Astrocyte (in vitro differentiated cells and primary cell): ENCODE measurements at places on chromosomes 6 and 20. TPM values are rescaled to one million over a fixed set of nuclear protein-coding genes. Genes with fewer than 3 reads are reported as not detected.
A peak's percentile ranks its signal among the peaks of the same experiment; 100 is the strongest.

ME1 gene
- total RNA-seq, result 34.5 and 38.5 TPM in 2 replicates

PKIB gene
- total RNA-seq, result 64.1 and 74.6 TPM in 2 replicates

MUCL3 gene
- not detected in 2 replicates for total RNA-seq

CTAGE9 gene
- total RNA-seq, result not detected in 2 replicates

IL17F gene
- not detected in 2 replicates for total RNA-seq

PARD6B gene
- 10.1 and 13.1 TPM in 2 replicates for total RNA-seq

HLA-DRB1 gene
- total RNA-seq, result 0.93 and 1.5 TPM in 2 replicates

DNPH1 gene
- 15.1 and 17.6 TPM in 2 replicates for total RNA-seq

AHCY gene
- 172 and 203 TPM in 2 replicates for total RNA-seq

GNAS-AS1 gene
- total RNA-seq, result 2.8 and 3.8 TPM in 2 replicates

DDRGK1 gene
- total RNA-seq, result 36.7 and 42.8 TPM in 2 replicates

GRCh38 chr6:85404564-85405174 lies 45.2 kb upstream of the NT5E start:
- peak; percentile 93 for DNase-seq

GRCh38 chr20:34643928-34644327 lies 33.0 kb downstream of the PIGU start:
- peak; percentile 61 for DNase-seq
- H3K4me3 ChIP-seq, result no peak overlapping the region
- H3K4me1 ChIP-seq, result no peaks in the 10 kb centered on the region
- H3K36me3 ChIP-seq, result no peaks in the 10 kb centered on the region
- H3K27ac ChIP-seq, result no peak overlapping the region

DNA sequence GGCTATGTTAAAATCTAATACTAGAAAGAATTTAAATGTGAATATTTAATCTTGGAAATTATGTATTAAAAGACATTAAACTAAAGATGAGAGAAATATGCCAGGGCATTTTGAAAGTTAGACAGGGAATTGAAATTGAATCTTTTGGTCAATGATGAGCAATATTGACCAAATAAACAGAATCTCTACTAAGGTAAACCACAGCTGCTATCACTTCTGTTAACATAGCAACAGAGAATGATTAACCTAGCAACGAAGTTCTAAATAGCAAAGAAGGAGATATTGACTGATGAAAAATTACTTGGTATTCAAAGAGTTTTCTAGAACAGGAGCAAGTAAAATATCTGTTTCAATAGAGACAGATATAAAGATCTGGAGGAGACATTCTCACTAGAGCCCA lies 45.2 kb upstream of the RSPO3 start:
- no peaks in the 10 kb centered on the region for H3K36me3 ChIP-seq
- no peaks in the 10 kb centered on the region for H3K27me3 ChIP-seq

GRCh38 chr6:111610548-111611172 lies 5.0 kb upstream of the TRAF3IP2 start:
- peaks cover 5% of the 10 kb centered on the region for H3K4me1 ChIP-seq
- no peaks in the 10 kb centered on the region for H3K36me3 ChIP-seq
- no peaks in the 10 kb centered on the region for H3K27me3 ChIP-seq
- H3K4me3 ChIP-seq, result no peak overlapping the region
- no peak overlapping the region for H3K27ac ChIP-seq

GRCh38 chr20:46583411-46584214 lies 33.2 kb upstream of the OCSTAMP start:
- DNase-seq, result no peak
- H3K27ac ChIP-seq, result no peak overlapping the region
- no peaks in the 10 kb centered on the region for H3K27me3 ChIP-seq
- H3K4me1 ChIP-seq, result no peaks in the 10 kb centered on the region
- no peaks in the 10 kb centered on the region for H3K36me3 ChIP-seq
- no peak overlapping the region for H3K4me3 ChIP-seq

DNA sequence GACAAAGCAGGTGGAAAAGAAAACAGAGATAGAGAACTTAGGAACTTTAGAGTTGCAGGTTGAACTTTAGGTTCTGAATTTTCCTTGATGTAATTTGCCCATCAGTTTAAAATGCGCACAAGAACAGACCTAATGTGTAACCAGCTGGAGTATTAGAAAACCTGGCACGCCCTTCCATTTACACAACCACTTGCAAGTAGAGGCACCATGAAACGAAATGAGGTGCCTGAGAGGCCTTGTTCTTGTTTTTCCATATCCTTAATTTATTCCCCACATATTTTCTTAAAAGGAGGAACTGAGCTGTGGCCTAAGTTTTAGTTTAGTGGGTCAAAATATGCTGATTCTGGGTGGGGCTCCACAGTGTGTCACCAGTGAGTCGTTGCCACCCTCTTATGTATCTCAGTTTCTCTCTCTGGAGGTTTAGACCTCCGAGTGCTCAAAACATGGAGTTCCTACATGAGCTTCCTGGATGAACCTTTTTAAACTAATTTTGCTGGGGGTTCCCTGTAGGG lies 17.2 kb upstream of the IL22RA2 start:
- no peaks in the 10 kb centered on the region for H3K27me3 ChIP-seq
- no peaks in the 10 kb centered on the region for H3K36me3 ChIP-seq
- no peaks in the 10 kb centered on the region for H3K4me1 ChIP-seq
- DNase-seq, result no peak

DNA sequence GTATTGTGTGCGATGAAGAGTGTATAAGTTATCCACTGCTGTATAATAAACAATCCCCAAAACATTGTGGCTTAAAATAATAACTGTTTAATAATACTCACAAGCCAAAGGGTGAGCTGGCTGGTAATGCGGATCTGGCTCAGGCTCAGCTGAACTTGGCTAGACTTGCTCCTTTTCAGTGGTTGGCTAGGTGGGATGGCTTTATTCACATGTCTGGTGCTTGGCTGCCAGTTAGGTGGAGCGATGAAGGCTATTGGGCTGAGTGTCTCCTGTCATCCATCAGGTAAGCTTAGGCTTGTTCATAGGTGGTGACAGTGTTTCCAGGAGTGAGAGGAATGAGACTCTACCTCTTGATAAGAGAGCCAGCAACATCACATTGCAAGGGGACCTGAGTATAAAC lies 135.0 kb upstream of the ASCC3 start:
- H3K36me3 ChIP-seq, result no peaks in the 10 kb centered on the region
- H3K27me3 ChIP-seq, result no peaks in the 10 kb centered on the region
- H3K4me3 ChIP-seq, result no peak overlapping the region
- H3K27ac ChIP-seq, result no peak overlapping the region

GRCh38 chr6:17914651-17915050 lies 72.8 kb downstream of the KIF13A start:
- H3K27me3 ChIP-seq, result no peaks in the 10 kb centered on the region
- no peaks in the 10 kb centered on the region for H3K4me1 ChIP-seq
- H3K36me3 ChIP-seq, result no peaks in the 10 kb centered on the region

GRCh38 chr6:154522576-154522975 lies 12.1 kb upstream of the CNKSR3 start:
- no peaks in the 10 kb centered on the region for H3K27me3 ChIP-seq
- H3K36me3 ChIP-seq, result no peaks in the 10 kb centered on the region
- no peak overlapping the region for H3K27ac ChIP-seq

GRCh38 chr6:104682722-104683643 lies 176.7 kb downstream of the HACE1 start:
- H3K36me3 ChIP-seq, result no peaks in the 10 kb centered on the region
- H3K27me3 ChIP-seq, result no peaks in the 10 kb centered on the region
- H3K4me1 ChIP-seq, result no peaks in the 10 kb centered on the region
- no peak overlapping the region for H3K4me3 ChIP-seq
- peak; percentile 18 for DNase-seq
- no peak overlapping the region for H3K27ac ChIP-seq

DNA sequence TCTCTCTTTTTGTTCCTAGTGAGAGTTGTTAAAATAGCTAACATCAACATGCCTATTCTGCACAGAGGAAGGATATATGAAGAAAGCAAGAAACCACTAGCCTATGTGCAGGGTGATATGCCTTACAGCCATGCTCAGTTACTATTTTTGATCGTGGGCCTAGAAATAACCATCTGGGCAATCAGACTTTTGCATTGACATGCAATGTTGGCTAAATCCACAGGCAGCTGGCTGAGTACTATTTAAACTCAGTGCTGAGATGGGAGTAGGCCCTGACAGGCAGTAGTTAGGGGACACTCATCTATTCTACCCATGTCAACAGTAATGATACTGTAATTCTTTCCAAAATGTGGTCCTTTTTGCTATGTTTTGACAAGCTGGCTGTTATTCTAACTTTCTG lies 89.6 kb downstream of the HDGFL1 start:
- no peaks in the 10 kb centered on the region for H3K4me1 ChIP-seq
- no peak for DNase-seq

- peaks cover 8% of the 10 kb centered on the region for H3K4me1 ChIP-seq
- peak; percentile 25 for DNase-seq
- H3K4me3 ChIP-seq, result no peak within 1 kb of the TSS
- no peaks in the 10 kb centered on the region for H3K27me3 ChIP-seq
- H3K36me3 ChIP-seq, result no peaks in the 10 kb centered on the region
These were observed at the start of gene ZC3H12D for GRCh38 chr6:149484733-149485700. TSS of gene ZC3H12D (minus strand) at chr6:149485014. CDS start at chr6:149474543, 10,471 bp downstream.

GRCh38 chr20:49287555-49288249 lies 9.8 kb upstream of the ZNFX1 start:
- peak; percentile 78 for DNase-seq
- H3K4me1 ChIP-seq, result peaks cover 49% of the 10 kb centered on the region
- peak overlapping the region; percentile 35 for H3K27ac ChIP-seq
- H3K4me3 ChIP-seq, result peak overlapping the region; percentile 12

GRCh38 chr20:49292010-49292409 lies 14.2 kb upstream of the ZNFX1 start:
- peaks cover 47% of the 10 kb centered on the region for H3K36me3 ChIP-seq
- H3K27ac ChIP-seq, result no peak overlapping the region
- H3K27me3 ChIP-seq, result no peaks in the 10 kb centered on the region
- peaks cover 14% of the 10 kb centered on the region for H3K4me1 ChIP-seq
- no peak overlapping the region for H3K4me3 ChIP-seq

DNA sequence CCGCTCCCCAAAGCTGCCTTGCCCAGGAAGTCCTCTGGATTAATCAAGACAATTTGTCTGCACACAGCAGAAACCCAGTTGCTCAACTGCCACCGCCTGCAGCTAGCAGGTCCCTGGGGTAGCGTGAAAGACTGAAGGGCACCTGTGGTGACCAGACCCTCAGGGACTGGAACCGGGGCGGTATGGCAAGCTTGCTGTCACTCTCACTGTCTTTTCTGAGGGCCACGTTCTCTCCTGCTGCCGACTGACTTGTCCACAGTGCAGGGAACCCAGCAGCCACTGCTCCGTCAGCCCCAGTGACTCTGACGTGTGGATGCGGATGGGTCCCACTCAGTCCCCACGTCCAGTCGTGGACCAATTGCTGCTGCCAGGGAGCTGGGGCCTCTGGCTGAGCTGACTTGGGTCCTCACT lies 72.8 kb upstream of the PMEPA1 start:
- peaks cover 5% of the 10 kb centered on the region for H3K27me3 ChIP-seq
- no peaks in the 10 kb centered on the region for H3K4me1 ChIP-seq
- no peak overlapping the region for H3K4me3 ChIP-seq

DNA sequence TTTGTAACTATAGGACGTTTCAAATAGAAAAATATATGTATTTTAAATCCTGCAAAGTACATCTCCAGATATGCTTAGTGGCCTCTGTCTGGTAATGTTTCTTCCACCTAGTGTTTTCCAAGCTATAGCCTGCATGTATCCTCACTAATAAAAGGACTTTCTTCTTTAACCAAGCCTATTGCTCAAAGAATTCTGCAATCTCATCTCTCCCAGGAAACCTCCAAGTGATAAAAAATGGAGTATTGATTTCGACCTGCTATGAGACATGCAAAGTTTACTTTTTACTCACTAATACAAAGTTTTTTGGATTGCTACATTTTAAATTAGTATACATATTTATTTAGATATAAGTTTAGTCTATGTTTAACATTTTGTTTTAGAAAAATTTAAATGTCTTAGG lies 23.3 kb downstream of the ADGRB3 start:
- no peaks in the 10 kb centered on the region for H3K36me3 ChIP-seq
- H3K27me3 ChIP-seq, result no peaks in the 10 kb centered on the region
- H3K4me3 ChIP-seq, result no peak overlapping the region
- H3K27ac ChIP-seq, result no peak overlapping the region
- no peaks in the 10 kb centered on the region for H3K4me1 ChIP-seq

DNA sequence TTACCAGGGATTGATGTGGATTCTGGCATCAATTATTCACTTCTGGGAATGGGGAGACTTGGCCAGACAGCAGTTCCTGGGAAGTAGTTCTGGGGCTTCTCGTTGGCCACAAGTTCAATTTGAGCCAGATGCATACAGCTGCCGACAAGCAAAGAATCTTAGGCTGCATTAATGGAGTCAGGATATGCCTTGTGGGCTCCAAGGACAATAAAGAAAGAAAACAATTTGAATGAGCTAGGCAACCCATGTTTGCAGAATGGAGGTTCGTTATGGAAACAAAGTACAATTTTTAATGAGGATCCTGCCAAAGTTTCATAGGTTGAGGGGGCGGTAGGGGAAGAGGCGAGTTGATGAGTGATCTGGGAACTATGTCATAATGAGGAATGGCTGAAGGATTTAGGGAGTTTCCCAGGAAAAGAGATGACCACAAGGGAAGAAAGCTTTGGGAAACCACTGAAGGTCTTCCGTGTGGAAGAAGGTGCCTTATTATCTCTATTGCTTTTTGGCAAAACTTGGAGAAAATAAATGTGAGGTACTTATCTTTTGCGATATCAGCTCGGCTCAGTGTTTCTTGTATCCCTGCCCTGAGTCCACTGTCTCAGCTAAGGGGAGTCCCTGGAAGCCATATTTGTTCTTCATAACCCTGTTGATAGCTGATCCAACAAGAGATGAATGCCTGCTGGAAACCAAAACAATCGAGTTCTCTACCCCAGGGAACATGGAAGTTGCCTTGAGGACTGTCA lies 181.0 kb upstream of the ZNF217 start:
- H3K4me3 ChIP-seq, result peak overlapping the region; percentile 39
- peak overlapping the region; percentile 100 for H3K27ac ChIP-seq
- H3K36me3 ChIP-seq, result no peaks in the 10 kb centered on the region
- DNase-seq, result peak; percentile 97

DNA sequence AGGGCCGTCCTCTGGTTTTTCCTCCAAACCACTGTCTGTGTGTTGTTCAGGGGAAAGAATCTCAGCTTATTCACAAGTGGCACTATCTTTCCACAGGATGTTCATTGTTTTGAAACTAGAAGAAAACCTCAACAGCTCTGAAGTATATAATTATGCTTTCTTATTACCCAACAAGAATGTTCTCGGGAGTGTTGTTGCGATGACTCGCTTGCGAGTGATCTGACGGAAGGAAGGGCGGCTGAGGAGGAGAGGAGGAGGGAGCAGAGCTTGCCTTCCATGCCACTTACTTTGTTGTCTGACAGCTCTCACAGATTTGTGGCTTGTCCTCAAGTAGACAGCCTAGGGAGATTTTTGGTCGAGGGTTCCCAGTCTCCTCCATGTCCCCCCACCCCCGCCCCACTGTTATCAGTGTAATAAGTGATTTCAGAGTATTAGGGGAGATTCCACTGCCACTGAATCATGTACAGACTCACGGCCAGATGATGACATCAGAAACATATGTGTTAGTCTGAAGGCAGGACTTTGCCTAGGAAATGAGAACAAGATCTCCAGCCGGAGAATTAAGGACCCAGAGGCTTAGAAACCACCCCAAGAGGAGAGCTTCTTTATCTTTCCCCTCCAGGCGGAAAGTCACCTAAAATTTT lies 80.7 kb upstream of the CCN6 start:
- DNase-seq, result peak; percentile 98
- peak overlapping the region; percentile 36 for H3K4me3 ChIP-seq
- H3K27me3 ChIP-seq, result no peaks in the 10 kb centered on the region
- H3K4me1 ChIP-seq, result peaks cover 23% of the 10 kb centered on the region
- H3K27ac ChIP-seq, result peak overlapping the region; percentile 99
- no peaks in the 10 kb centered on the region for H3K36me3 ChIP-seq
